ENCODE measurements at places on chromosomes 6 and 20. TPM values are rescaled to one million over a fixed set of nuclear protein-coding genes. Genes with fewer than 3 reads are reported as not detected.

DNA sequence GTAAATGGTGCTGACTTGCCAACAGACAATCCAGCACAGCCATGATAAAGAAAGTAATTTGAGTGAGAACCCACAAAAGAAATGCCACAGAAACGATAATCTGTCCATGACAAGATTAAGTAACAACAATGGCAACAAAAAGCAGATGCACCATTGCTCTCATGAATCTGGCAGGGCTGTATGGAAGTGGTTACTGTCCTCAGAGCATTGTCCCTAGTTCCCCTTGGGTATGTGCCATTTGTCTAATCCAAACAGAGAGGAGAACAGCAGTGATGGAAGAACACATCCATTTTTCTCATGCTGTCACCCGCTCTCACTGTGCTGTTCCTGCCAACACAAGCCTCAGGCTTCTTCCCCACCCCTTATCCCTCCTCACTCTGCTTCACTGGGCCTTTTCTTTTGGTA, 65.8 kb downstream of the REV3L start:
- DNase-seq: no peak

GRCh38 chr6:74742793-74743508, 462.9 kb downstream of the COL12A1 start:
- no peak for DNase-seq

Gene RBM12
- total RNA-seq: 43.2 TPM

Gene TAF8
- 13.5 TPM for total RNA-seq
